ENCODE measurements at places on chromosomes 11 and 22.

DNA sequence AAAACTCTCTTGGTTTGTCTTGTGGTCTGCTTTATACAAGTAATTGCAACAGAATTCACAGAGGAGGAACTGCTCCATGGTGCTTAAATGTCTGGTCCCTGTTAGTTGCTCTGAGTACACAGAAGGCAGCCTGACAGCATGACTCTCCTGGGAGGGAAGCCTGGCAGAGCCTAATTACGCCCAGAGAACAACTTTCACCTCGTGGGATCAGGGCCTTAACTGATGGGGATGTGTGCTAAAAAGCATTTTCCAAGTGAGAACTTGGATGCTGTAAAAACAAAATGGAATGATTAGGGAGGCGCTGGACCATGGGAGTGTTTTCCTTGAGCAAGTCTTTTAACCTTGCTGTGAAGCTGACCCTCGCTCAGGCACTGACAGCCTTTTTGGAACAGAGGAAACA lies 154.0 kb upstream of the TENM4 start:
- no peak for DNase-seq

DNA sequence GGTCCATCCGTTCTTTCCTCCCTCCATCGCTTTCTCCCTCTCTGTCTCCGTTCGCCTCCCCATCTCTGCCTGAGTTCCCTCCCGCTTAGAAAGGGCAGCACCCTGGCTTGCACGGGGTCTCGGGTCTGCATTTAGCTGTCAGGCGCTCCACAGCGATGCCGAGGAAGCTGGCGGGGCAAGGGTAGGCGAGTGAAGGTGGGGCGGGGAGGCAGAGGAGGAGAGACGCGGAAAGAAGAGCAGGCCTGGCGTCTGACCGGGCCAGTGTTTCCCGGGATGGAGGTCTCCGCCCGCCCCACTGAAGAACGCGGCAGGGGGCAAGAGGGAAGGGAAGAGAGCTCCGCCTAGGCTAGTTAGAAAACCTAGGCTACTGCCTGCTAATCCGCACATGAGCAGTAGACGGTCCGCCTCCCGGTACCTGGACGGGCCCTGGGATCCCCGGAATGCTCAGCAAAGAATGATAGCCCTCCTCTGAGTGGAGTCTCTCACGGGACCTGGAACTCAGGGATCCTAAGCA lies 3922.5 kb upstream of the OR11H1 start:
- no peak for DNase-seq

DNA sequence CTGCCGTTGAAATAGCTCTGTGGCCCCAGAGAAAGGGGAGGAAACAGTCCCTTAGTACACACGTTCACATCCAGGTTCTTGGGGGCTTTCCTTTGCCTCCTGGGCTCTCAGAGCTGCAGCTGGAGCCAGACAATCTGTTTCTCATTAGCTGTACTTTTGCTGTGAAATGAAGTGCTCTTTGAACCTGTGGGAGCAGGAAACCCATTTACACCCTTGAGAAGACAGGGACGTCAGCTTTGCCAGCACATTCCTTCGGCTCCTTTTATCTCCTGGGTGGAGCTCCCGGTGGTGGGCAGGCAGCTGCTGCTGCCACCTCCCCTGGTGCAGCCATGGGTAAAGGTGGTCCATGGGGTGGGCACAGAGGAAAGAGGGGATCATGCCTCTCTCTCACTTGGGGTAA lies 80.6 kb upstream of the TIMP3 start:
- DNase-seq = no peak

- no peak for DNase-seq
These were observed 162.2 kb upstream of the NECTIN1 start for GRCh38 chr11:119891055-119891768.

DNA sequence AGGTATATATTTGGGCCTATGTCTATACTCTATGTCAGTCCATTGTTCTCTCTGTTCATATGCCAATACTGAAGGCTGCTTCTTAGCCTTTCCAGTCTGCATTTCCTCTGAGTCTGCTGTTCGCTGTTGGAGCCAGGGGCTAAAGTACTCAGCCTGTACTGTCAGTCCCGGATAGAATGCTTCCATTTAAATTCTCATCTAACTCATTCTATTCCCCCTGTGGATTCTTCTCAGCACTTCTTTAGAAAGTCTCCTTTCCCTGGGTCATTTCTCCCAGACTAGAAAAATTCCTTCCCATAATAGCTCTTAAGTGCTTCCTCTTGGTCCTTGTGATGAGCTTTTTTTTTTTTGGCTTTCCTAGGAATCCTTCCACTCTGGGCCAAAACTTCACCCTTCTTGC lies 293.1 kb downstream of the KIRREL3 start:
- no peak for DNase-seq

DNA sequence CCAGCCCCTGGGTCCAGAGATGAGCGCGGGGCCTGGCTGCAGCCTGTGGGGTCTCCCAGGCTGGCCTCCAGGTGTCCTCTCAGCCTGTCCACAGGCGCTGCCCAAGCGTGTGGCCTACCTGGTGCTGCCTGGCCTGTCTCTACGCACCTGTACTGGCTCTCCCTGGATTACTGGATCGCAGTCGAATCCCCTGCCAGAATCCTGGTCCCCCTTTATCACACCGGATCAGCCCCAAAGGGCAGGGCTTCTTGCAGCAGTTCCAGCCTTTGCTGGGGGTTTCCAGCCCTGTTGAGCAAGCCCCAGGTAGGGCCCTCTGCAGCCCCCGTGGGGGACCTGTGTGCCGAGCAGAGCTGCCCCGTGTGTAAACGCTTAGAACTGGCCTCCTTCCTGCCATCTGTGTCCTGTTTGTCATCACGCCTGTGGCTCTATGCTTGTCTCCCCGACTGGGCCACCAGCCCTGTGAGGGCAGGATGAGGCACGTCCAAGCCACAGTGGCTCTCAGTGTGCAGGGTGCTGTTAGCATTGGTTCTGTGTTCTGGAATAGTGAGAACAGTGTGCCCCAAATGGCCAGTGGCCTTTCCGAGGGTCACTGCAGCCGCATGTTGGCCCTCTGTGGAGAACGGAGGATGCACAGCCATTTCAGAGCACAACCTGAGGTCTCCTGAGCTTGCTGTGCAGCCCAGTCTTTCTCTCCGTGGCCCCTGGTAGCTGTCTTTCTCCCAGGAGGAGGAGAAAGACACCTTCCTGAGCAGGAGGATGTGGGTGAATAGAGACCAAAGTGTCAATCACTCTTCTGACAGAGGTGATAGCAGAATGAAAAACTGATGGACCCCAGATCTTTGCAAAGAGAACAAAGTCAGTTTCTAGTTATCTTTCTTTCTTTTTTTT lies 13.9 kb upstream of the TXNRD2 start:
- DNase-seq = no peak

DNA sequence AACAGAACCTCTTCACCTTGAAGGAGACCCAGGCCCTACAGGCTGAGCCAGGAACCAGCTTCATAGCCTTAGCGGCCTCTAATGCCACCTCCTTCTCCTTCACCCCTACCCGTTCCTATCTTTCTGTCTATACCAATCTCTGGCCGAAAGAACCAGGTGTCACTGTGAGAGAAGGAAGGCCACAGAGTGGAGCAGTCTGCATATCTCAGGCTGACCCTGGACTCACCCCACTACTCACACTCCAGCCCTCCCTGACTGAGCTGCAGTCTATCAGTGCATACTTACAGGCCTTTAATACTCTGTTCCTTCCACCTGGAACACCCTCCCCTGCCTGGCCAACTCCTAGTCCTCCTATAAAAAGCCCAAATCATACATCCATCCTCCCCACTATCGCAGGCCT lies 32.7 kb downstream of the ARAP1 start:
- DNase-seq = no peak

- no peak for DNase-seq
These were observed 24.7 kb downstream of the CEP295 start for GRCh38 chr11:93686226-93686625.

DNA sequence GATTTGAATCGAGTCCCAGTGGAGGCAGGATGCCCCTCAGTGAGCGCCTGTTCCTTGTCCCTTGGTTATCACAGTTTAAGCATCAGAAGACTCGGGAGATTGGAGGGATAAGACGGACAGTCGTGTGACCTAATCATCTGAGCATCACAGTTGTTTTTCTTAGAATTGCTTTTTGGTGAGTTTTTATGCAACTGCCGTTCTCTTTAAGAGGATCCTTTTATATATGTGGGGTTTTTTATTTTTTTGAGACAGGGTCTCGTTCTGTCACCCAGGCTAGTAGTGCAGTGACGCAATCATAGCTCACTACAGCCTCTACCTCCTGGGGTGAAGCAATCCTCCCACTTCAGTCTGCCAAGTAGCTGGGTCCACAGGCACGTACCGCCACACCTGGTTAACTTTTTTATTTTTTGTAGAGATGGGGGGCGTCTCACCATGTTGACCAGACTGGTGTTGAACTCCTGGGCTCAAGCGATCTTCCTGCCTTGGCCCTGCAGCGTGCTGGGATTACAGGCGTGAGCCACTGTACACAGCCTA lies 16.5 kb downstream of the NUP50 start:
- no peak for DNase-seq

GRCh38 chr11:40716344-40717130 lies 742.9 kb downstream of the LRRC4C start:
- DNase-seq = no peak

- no peak for DNase-seq
These were observed 97.8 kb upstream of the CSNK2A3 start for GRCh38 chr11:11450744-11451362.

DNA sequence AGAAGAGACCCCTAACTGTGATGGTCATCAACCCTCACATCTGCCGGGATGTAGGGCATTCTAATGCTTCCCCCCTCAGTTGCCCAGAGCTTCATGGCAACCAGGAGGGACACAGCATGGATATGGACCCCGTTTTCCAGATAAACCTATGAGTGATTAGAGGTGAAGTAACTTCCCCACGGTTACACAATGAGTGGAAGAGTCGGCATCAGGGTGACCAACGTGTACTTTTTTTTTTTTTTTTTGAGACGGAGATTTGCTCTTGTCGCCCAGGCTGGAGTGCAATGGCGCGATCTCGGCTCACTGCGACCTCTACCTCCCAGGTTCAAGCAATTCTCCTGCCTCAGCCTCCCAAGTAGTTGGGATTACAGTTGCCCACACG lies 25.0 kb downstream of the TXN2 start:
- DNase-seq = no peak

All from CMK (cell line).